ENCODE measurements at places on chromosomes 3 and 15.

DNA sequence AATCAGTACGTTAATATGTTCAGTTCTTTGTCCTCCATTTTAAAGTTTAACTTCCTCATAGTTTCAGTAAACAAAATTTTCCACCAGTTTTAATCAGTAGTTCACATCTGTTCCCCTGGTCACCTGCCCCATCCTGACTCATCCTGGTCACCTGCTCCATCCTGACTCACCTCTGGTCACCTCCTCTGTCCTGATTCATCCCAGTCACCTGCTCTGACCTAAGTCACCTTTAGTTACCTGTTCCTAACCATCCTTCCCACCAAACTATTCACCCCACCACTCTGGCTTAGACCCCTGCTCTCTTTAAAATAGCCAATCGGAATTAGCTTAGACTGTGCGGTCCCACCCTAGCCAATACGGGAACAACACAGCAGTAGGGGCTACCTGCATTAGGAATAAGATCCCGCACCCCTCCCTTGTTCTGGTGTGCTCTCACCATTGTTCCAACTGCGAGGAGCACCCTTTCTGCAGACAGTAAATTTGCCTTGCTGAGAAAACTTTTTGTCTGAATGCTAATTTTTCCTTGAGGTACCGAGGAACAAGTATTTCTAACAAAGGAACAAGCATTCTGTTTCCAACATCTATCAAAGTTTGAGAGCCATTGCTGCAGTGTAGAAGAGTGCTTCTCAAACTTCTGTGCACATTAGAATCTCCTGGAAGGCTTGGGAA is 169.3 kb downstream of the ADAMTS17 start:
- no peak for DNase-seq

DNA sequence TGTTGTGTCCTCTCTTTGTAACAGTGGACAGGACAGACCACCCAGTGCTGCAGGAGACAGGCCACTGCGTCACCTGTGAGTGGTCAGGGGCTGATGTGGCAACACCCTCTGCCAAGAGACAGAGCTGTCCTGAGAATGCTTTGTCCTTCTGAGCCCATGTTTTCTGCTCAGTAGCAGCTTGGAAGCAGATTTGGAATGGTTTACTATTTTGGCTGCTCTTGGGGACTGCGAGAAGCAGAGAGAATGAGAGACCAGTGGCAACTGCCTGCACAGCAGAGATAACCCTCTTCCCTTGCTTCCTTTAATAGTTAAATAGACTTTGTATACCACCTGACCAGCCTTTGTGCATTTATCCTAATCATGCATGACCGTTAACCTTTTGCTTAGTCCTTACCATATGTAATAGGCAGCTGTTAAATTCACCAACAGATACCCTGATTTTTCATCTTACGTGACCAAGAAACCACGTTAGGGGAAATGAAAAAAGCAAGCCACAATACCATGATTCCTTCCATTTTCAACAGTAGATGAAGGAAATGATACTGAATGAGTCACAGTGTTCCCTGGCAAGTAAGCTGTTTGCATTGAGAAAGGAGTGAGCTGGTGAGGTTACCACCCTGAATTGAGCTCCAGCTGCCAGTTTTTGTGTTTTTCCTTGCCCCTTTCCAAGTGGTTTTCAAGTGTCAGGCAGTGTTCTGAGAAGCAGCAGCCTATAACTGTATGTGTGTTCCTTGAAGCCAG is 35.5 kb downstream of the B3GALNT1 start:
- DNase-seq, result no peak

DNA sequence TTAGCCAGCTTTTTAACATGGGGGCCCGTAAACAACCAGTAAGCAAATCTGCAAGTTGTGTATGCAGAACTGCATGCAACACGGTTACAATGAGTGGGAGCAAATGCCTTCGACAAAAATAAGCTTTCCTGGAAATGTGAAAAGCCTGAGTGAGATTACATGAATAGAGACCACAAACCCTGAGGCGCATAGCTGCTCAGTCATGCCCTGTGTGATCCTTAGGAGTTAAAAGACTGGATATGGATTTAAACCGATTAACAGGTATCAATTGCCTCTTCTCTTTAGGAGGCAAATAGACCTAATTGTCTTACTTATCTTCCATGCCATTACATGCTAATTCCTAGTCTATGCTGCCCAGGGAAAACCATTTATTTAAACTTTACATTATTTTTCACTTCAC is 810.3 kb downstream of the ROBO1 start:
- no peak for DNase-seq

DNA sequence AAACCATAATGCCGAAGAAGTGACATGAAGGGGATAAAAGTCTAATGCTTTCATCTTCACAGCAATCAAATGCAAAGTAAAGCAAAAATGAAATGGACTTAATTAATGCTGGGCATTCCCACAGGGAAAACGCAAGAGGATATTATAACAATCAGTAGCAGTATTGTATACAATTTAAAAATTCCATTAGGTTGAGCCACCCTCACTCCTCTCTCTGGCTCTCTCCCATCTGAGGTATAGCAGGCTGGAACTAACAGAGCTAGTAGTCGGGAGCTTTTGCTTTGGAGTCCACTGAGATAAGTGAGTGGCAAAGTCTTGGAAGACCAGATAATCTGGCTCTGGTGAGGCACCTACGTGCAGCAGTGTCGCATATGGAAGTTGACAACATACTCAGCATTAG is 33.9 kb downstream of the DET1 start:
- no peak for DNase-seq

GRCh38 chr3:9349321-9350117 is 13.3 kb upstream of the THUMPD3 start:
- DNase-seq, result no peak

DNA sequence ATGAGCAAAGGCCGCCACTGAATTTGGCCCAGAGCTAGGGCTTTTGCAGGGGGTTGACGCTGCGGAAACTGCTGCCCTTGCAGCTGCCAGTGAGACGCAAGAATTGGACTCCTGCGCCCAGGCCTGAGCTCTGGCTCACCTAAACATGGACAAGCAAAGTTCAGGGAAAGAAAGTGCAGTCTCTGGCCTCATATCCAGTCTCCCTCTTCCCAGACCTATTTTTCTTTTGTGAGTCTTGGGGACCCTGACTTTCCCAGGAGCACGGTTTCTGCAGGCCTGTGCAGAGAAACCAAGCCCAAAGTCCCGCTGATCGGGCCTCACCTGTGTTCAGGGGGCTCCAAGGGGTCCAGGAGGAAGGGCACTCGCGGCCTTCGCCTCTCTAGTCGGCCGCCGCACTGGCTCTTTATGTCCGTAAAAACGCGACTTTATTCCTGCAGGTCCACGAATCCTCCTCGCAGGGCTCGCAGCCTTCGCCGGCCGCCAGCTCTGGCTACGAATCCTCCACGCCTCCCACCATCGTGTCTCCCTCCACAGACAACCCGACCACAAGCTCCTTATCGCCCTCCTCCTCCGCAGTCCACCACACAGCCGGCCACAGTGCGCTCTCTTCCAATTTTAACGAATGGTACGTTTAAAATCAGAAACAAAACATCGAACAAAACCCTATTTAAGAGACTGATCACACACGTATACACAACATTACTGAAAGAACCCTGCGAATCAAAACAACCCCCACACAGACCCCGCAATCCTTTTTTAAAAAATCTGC is 3.9 kb downstream of the ZIC1 start:
- no peak for DNase-seq

- DNase-seq, result no peak
Measured at GRCh38 chr15:61169904-61170695, 59.0 kb downstream of the RORA start.

GRCh38 chr15:90097475-90097874 is 4.8 kb downstream of the IDH2 start:
- DNase-seq, result no peak

GRCh38 chr3:124557433-124558232 is 172.6 kb upstream of the UMPS start:
- DNase-seq, result no peak

- no peak for DNase-seq
Measured at GRCh38 chr3:37991109-37991508, 523 bp downstream of the VILL start.

GRCh38 chr3:71050538-71051258 is 532.8 kb downstream of the FOXP1 start:
- DNase-seq, result no peak

- DNase-seq, result no peak
Measured at GRCh38 chr15:40941528-40942336, 11.5 kb upstream of the CHAC1 start.

DNA sequence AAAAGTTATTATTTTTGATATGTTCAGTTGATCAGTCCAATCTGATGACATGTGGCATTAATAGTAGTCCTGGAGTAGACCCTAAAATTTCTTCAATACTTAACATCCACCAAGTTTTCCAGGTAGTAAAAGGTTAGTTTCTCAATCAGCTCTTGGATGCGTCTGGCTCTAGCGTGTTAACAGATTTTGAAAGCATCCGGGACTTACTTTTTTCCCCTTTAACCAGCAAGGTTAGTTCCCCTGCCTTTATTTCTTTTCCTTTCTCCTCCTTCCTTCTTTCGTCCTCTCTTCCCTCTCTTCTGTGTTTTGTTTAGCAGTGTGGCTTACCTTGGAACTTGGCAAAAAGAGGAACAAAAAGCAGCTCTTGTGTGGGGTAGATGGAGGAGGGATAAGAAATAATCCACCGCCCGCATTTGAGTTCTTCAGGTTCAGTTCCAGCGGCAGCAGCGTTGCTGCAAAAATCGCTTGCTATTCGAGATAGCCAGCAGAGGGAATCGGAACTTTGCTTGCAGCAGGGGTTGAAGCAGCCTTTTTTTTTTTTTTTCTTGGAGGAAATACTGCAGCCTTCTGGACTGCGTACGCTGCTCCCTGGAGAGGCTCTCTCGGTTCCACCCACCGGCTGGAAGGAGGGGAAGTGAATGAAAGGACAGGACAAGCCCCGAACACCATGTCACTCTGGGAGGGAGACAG is at the start of gene RBMS3:
Gene RBMS3, plus strand, starts transcription at position 668 of the 690 bp plus-strand sequence.
- DNase-seq, result no peak

GRCh38 chr15:73051391-73051806 is 864 bp upstream of the NEO1 start:
- no peak for DNase-seq

DNA sequence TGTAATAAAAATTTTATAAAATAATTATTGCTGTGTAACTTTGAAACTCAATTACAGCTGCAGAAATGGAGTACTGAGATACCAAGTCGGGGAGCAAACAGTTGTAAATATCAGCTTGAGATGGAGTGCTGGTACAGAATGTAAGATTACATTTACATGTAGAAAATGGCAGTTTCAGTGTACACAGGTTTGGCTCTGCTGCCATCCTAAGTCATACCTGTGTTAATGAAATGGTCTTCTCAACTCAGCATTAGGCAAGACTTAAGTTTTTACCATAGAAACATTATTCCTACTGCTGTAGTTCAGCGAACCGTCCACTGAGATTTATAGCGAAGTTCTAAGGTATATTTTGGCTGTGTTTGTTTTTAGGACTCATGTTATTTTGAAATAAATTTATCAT is 110.1 kb upstream of the TBL1XR1 start:
- DNase-seq, result no peak

DNA sequence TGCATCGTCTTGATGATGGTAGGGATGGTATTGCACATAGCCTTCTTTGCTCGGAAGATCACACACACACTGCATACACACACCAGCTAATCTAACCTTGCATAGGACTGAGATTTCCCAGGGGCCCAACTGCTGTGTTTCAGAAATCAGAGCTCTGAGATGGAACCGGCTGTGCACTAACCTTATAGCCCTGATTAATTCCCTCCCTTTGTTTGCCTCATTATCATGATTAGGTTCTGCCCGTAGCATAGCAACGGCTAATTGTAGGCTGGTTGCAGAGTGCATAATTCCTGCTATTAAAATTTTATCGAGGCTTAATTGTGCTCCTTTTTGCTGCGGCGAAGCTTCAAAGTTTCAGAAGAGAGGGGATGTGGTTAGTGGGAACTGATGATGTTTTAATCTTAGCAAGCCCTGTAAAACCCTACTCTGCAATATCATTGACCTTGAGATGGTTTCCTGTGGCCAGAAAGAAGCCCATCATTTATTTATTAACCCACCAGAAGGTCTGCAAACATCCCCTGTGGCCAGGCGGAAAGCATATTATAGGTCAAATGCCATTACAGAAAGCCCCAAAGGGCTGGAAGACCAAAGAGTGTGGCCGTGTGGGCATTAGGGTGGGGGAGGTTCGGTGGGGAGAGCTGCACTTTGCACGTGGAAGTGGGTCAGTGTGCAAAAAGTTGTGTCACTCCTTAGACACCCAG is 56.2 kb upstream of the GLCE start:
- no peak for DNase-seq

GRCh38 chr3:193400304-193400703 is 21.8 kb upstream of the ATP13A5 start:
- no peak for DNase-seq

DNA sequence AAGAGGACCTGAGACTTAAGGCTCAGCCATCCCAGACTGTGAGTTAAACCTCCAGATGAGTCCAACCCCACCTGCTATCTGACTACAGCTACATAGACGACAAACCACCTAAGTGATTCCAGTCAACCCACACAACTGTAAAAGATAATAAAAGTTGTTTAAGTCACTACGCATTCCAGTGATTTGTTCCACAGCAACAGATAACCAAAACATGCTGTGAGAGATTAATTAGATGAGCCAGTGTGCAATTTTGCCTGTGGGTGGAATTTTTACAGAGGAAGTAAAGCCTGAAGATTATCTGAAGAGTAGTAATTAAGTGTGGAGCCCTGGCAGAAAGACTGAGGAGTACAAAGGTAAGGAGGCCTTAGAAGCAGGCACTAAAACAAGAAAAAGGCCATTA is 5.4 kb downstream of the BTBD1 start:
- no peak for DNase-seq

GRCh38 chr15:45399381-45400212 is 21.3 kb upstream of the GATM start:
- no peak for DNase-seq

DNA sequence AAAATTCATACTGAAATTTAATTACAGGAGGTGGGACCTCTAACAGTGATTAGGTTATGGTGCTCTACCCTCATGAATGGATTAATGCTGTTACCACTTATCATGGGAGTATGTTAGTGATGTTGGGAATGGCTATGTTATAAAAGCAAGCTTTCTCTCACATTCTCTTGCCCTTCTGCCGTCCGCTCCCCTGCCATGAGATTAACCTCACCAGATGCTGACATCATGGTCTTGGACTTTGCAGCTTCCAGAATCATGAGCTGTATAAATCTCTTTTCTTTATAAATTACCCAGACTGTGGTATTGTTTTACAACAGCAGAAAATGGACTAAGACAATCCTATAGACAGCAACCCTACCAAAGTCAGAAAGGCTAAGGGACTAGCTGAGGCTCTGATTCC is 884.8 kb downstream of the FHIT start:
- no peak for DNase-seq

DNA sequence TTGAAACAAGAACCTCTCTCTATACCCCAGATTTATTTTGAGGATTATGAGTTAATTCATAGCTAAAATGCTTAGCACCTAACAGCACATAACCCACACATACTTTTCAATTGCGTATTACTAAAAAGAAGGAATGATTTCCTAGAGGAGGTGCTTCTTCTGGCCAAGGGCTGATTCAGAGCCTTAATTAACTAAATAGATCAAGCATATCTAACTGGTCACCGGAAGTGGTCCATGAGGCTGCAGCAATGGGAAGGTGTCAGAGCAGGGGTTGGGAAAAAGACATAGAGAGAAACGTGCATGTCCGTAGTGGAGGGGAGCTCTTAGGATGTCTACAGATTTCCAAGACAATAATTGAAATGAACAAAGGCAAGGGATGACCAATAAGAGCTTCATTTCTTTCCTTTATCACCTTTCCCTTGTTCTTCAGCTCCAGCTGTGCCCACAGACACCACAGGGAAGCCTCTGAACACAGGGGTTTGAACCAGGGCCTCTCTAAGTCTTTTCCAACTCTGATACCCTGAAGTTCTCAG is 467 bp downstream of the HGD start:
- DNase-seq, result no peak

Data from esophagus squamous epithelium (tissue), 5 donors.